Stimulated activated CD8-positive, alpha-beta memory T cell treated with anti-CD3 and anti-CD28 coated beads, Interleukin-4, amount 100 ng/mL, for 4 hours (primary cell): ENCODE measurements at places on chromosomes 1 and 21.

DNA sequence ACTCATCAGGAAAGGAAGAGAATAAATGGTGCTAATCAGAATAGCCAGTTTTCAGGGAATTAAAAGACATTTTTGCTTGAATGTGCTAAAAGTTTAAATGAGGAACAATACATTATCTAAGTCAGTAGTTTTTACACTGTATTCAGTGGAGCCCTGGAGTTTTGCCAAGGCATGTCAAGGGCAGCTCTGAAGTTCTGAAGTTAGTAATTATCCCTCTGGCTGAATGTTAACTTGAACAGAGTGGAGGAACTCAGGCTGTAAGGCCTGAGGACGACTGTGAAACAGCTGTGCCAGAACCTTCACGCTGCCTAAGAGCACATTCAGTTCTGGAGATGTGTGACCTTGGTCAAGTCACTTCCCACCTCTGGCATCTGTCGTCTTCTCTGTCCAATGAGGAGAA lies 68.1 kb downstream of the EDEM3 start:
- DNase-seq, result no peak

DNA sequence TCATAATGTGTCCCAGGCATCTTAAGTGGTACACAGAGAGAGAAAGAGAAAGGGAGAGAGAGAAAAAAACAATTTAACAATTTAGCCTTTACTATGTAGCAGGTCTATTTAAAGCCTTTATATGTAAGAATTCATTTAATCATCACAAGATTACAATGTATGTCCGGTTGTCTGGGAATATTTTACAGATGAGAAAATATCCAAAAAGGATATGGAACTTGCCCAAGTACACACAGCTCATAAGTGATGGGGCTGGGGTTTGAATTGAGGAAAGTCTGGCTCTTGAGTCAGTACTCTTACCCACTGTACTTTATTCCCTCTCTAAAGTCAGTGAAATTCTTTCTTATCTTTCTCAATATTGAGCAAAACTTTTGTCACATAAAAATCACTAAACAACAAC lies 104.6 kb downstream of the LYPLAL1 start:
- DNase-seq, result no peak

- DNase-seq, result no peak
These were observed 13.1 kb downstream of the C1orf115 start for GRCh38 chr1:220703305-220703704.

GRCh38 chr1:68269637-68270430 lies 37.5 kb upstream of the WLS start:
- DNase-seq, result no peak

GRCh38 chr1:203046984-203047630 lies 20.8 kb downstream of the PPFIA4 start:
- DNase-seq, result no peak

- peak; percentile 37 for DNase-seq
These were observed 296.6 kb downstream of the PTPRC start for GRCh38 chr1:198935306-198935921.

DNA sequence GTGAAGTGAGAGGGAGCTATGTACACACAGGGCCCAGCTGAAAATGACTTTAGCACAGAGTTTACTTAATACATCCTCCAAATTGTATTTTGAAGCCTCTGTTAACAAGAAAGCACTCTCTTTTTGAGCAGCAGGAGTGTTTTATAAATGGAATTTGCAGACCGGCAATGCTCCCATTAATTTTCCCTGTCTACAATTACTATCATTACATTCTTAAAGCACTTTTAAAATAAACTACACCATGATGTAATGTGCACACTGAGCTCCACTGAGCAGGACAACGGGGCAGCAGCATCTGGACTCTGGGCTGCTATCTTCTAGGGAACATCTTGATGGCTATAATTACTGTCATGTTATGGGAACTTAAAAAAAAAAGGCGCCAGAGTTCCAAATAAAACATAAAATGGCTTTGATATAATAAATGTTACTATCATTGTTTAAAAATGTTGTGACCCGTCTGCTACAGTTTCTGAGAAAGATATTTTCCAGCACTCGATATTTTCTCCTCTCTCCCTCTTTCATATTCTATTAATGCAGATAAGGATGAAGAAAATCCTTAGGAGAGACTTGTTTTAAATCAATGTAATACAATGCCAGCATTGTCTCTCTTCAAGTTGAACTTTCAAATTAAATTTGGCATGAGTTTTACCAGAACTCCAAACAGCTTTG lies 150.9 kb downstream of the HLX start:
- no peak for DNase-seq

GRCh38 chr21:45257673-45258341 lies 29.9 kb downstream of the POFUT2 start:
- no peak for DNase-seq

- no peak for DNase-seq
These were observed 75.1 kb downstream of the PHTF1 start for GRCh38 chr1:113684153-113684541.

DNA sequence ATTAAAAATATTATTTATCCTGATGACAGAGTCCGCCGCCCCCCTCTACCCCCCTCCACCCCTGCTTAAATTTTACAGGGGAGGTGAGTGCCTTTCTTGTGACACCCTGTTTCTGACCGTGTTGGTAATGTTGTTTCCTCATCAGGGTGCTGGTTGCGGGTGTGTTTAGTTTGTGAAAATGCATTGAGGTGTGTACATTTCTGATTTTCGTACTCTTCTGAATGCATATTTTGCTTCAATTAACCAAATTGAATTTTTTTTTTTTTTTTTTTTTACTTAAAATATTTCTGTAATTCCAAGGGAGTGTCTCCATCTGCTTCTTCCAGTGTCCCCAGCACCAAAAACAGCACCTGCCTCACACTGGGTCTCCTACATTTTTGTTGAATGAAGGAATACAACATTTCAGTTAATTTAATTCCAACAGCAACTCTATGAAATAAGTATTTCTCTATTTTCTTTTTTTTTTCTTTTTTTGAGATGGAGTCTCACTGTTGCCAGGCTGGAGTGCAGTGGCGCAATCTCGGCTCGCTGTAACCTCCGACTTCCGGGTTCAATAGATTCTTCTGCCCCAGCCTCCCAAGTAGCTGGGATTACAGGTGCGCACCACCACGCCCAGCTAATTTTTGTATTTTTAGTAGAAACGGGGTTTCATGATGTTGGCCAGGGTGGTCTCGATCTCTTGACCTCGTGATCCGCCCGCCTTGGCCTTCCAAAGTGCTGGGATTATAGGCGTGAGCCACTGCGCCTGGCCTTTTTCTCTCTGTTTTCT lies 5.6 kb upstream of the SLC2A1 start:
- no peak for DNase-seq

GRCh38 chr21:16084776-16085364 lies 355.1 kb downstream of the USP25 start:
- DNase-seq, result no peak

DNA sequence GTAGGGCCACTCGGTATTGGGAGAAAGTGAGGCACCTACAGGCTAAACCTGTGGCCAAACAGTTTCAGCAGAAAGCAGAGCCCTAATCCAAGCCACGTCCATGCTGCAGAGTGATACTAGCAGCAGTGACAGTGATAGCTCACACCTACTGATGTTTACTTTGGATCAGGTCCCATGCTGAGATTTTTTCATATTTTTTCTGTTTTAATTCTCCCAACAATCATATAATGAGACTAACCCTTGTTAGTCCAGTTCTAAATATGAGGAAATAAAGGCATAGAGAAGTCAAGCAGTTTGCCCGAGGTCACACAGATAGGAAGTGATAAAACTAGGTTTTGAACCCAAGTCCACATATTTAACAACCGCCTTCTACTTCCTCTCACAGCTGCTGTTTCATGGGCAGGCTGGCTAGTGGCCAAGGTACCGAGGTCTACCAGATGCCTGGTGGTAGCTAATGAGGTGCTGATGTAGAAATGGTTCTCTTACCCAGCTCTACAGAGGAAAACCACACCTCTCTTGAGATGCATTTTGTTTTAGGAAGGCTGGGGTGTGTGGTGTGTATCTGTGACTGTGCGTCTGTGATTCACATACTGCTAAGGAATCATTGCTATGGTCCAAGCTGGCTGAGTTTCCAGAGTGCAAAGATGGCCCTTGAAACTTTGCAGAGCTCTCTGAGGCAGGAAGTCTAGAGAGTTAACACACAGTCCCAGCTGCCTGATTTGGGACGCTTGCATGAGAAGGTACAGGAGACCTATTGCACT lies 80.3 kb upstream of the ARTN start:
- DNase-seq, result no peak

DNA sequence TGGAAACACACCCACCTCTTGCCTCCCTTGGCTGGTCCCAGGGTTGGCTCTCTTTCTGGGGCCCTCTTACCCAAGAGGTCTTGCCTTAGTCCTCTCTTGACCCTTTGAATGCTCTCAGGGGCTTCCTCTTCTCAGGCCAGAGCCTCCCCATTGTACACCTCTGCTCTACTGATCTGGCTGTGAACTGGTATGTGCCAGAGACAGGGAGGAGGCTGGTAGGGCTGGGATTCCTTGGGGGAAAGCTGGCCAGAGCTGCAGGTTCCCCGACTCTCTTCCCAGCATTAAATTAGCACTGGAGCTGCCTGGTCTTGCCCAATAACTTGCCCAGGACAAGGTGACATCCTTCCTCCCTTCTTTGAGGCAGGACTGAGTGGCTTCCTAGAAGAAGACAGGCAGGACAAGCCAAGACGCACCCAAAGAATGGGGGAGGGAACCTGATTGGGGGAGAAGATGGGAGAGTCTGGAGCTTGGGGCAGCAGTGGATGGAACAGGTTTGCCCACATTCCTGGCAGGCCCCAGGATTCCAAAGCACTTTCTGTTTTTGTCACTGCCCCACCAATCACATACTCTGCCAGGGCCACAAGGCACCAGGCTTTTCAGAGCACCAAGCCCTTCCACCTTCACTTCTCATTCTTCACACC lies 37.2 kb upstream of the CITED4 start:
- no peak for DNase-seq

DNA sequence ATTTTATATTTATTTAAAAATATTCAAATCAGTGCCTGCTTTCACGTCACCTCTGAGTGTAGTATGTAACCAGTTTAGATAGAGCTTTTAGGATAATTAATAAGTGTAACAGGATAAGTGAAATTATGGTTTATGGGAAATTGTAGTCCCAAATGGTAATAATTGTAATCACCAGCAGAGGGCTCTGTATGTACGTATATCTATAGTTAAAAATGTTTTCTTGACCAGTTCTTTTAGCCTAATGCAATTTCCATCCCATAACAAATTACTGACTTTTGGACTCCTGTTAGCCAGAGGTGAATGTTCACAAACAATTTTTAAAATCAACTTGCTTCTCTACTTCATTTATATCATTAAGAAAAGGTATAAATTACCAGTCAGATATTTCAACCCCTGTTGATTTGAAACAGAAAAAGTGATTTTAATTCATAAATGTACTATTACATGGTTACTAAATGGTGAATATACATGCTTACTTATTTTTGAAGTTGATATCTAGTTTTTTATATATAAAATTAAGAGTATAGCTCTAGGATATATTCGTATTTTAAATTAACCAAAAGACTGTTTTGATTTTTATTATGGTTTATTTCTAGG lies 25.3 kb downstream of the SLC30A7 start:
- DNase-seq, result no peak

GRCh38 chr21:36661511-36662309 lies 37.2 kb upstream of the SIM2 start:
- no peak for DNase-seq

- DNase-seq, result no peak
These were observed 2.4 kb downstream of the NTPCR start for GRCh38 chr1:232952514-232953499.

- DNase-seq, result no peak
These were observed 3.8 kb downstream of the MAP7D1 start for GRCh38 chr1:36159614-36160387.

DNA sequence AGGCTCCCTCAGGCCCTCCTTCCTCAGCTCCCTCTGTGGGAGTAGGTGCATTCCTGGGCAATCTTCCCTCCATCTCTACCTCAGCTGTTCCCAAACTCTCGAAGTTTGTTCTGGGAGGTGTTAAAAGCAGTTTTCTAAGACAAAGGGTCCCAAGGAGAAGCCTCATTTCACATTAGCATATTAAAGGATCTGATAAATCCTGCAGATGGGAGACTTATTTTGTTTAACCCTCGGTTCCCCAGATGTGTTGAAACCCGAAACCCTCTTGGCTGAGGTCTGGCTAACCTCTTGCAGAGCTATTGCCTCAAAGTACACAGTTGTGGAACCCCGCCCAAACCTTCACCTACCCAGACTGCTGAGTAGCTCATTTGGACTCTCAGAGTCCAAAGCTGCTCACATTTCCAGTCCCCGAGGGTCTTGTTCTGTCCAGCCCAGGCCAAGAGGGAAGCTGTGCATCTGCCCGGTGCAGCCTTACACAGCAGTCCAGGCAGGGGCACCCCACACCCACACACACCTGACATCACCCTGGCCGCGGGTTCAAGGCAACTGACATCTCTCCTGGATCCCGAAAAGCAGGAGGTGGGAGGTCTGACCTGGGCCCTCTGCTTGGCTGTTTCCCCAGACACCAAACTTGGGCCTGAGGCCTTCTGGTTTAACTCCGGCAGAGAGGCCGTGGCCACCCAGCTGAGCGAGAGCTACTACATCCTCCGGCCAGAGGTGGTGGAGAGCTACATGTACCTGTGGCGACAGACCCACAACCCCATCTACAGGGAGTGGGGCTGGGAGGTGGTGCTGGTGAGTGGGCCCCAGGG lies 19.5 kb upstream of the SELENON start:
- no peak for DNase-seq

DNA sequence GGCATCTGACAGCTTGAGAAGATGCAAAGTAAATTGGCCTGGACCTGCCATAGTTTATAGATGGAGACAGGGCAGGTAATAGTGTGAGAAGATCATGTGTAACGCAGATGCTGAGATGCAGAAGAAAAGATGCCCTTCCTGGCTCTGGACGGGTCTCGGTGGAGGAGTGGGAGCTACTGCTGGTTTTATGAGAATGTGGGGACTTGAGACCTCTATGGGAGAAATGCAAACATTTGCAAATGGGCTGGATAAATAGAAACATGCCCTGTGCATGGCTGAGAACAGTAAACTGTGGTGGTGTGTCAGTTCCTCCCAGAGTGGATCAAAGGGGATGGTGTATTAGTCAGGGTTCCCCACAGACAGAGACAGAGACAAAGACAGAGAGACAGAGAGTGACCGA lies 21.9 kb downstream of the UBASH3A start:
- no peak for DNase-seq

GRCh38 chr1:210730023-210730422 lies 401.3 kb downstream of the HHAT start:
- DNase-seq, result no peak
